ENCODE measurements at places on chromosomes 11 and 22.

- peak; percentile 86 for DNase-seq
Measured at GRCh38 chr11:6319704-6320410, 444 bp downstream of the CAVIN3 start.

DNA sequence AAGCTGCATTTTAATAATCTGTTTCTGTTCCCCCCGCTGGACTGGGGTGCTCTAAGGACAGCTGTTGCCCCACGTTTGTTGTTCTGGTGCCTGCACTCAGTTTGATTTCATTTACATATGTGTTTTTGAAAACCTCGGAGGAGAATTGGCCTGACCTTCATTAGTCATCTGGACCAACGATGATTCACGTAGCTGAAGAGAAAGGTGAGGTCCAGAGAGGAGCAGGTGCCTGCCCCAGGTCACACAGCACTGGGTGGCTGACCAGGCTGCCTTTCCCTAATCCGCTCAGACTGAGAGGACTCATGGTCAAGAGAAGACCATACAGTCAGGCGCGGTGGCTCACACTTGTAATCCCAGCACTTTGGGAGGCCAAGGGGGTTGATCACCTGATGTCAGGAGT is 3.8 kb downstream of the CSDC2 start:
- no peak for DNase-seq

DNA sequence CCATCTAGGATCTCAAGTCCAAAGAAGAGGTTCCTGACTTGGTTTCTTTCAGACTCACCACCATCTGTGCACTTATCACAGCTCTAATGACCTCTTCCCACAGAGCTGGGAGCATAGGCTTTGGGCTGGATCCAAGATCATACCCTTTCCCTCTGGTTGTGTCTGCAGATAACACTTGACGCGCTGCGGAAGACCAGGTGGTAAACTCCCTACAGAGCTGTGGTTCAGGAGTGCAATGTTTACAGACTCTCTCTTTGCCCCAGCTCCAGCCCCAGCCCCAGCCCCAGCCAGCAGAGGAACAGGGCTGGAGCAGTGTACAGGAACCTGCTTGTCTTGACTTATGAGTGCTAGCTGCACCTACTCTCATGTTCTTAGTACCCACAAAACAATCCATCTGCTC is 274.4 kb upstream of the SYN3 start:
- no peak for DNase-seq

DNA sequence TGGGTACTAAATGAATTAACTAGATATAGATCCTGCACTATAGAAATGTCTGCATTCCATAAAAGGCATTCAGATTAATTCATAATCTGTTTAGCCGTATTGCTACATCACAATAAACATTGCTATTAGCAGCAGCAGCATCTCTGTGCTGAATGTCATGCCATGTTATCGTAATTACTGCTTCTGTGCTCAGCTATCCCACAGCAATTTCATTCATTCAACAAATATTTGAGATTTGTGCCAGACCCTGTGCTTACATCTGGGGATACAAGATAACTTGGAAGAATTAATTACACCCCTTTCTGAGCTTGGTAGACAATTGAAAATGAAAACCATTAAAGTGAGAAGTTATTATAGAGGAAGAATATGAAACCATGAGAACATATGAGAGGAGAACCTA is 185.8 kb upstream of the C11orf87 start:
- no peak for DNase-seq

GRCh38 chr22:35397095-35397904 is 2.6 kb upstream of the MCM5 start:
- no peak for DNase-seq

GRCh38 chr22:48428631-48429371 is 1398.9 kb downstream of the BRD1 start:
- DNase-seq = no peak

- no peak for DNase-seq
Measured at GRCh38 chr11:133968300-133968699, 11.5 kb upstream of the IGSF9B start.

- no peak for DNase-seq
Measured at GRCh38 chr11:12687740-12688139, 13.5 kb downstream of the TEAD1 start.

DNA sequence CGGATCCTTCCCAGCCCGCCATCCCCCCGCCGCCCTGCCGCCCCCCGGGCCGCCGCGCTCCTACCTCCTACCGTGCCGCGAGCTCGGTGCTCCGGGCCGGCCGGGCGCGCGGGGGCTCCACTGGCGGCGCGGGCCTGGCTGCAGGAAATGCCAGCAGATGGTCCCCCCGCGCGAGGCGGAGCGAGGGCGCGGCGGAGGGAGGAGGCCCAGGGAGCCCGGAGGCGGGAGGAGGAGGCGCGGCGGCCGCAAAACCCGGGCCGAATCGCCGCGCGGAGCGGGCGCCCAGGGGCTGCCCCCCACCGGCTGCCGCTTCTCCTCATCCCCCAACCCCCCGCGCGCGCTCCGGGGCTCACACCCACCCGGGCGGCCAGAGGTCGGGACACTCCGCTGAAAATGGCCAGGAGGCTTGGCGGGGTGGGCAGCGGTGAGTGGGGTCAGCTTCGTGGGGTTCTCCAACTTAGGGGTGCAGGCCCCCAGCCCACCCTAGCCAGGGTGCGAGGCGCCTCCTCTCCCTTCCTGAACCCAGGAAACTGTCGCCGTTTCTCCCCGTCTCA is at the start of gene OSBPL5:
Gene OSBPL5, minus strand, starts transcription at position 159 of the 554 bp plus-strand sequence. CDS start 36,162 bp downstream, outside the sequence.
- no peak for DNase-seq

DNA sequence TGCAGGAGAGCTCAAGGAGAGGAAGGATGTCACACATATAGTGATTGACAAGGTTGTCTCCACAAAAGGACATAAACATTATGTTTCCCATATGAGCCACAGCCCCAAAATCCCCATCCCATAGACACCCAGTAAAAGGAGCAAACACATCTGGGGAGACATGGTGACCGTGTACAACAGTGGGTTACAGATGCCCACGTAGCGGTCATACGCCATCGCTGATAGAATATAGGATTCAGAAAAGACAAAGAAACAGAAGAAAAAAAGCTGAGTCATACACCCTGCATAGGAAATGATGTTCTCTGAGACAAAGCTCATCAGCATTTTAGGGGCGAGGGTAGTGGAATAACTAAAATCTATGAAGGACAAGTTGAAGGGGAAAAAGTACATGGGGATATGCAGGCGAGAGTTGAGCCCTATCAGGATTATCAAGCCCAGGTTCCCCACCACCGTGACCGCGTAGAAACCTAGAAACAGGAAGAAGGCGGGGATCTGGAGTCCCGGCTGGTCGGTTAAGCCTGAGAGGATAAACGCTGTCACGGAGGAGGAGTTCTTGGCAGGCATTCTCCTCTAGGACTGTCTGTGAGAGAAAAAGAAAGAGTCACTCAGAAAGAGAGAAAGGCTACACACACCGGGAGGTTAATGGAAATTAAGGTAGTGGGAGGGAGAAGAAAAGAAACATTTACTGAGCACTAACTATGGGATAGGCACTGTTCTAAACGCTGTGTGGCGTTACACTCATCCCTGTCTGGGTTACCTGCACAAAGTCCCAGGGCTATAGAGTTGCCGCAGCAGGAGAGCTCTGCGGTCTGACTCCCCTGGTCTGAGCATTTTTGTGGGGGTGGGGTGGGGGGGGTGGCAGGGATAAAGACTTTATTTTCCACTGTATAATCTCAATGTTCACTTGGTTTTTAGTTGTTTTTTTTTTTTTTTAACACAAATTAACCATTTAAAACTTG is 36.1 kb upstream of the OR8B8 start:
- no peak for DNase-seq

DNA sequence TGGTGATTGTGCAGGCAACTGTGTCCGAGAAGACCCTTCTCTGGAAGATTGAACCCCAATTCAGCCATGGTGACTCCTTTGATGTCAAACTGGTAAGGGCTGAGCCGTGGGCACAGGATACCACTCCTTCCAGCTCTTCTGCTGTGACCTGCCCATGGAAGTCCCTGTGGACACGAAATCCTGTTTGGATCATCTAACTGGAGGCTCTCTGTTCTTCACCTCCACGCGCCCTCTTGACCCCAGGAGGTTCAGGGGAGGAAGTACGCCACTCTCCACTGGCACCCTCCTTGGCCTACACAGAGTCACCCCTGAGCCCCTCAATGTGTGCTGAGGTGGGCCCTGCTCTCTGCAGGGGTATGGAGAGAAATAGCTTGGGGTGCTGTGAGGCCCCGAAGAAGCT is 810 bp downstream of the ISX start:
- no peak for DNase-seq

GRCh38 chr11:102177974-102178631 is 67.9 kb downstream of the YAP1 start:
- no peak for DNase-seq

- DNase-seq = no peak
Measured at GRCh38 chr11:124971810-124972209, 17.8 kb downstream of the CCDC15 start.

DNA sequence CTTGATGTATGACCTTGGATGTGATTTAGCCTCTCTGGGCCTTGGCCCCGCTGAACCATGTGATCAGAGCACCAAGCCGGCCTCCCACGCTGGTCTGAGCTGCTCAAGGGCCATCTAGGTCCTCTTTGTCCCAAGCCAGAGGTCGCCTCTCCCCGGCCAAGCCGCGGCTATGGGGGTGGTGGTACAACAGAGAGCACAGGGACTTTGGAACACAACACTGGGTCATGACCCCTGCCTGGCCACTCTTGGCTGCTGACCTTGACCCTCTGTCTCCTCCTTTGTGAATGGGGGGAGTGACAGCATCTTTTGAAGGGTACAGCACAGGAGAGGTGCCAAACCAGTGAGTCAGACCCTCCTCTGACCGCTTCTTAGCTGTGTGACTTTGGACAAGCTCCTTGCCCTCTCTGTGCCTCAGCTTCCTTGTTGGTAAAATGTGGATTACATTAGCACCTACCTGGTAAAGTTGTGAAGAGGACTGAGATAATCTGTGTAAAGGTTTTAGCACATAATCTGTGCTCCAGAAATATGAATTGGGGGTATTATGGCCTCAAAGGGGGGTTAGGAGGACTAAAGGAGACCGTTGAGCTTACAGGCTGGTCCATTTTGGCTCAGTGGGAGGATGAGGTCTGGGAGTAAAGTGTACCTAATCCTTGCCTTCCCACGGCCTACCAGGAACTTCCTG is 4.7 kb downstream of the SCYL1 start:
- DNase-seq = no peak
